ENCODE measurements at places on chromosomes 4 and X. TPM values are rescaled to one million over a fixed set of nuclear protein-coding genes. Genes with fewer than 3 reads are reported as not detected.

DNA sequence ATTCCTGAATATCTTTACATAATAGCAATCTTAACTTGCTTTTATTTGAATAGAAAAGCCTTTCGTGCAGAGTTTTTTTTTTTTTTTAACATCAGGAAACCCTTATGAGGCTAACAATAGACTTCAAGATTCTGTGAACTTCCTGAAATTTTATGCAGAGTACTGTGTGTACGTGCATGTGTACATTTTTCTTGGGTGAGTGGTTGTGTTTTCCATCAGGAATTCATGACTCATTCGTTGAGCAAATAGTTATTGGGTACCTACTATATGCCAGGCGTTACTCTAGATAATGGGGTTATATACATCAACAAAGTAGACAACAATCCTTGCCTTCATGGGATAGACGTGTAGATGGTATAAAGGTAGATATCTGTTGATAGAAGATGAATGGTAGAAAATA lies 59.1 kb downstream of the MRPL1 start:
- H3K27ac ChIP-seq, result no peak overlapping the region
- no peak overlapping the region for H3K4me3 ChIP-seq
- no peaks in the 10 kb centered on the region for H3K27me3 ChIP-seq

- H3K36me3 ChIP-seq, result no peaks in the 10 kb centered on the region
- no peaks in the 10 kb centered on the region for H3K4me1 ChIP-seq
- DNase-seq, result no peak
- peak overlapping the region; percentile 31 for H3K4me3 ChIP-seq
These were observed 14.4 kb upstream of the SMS start for GRCh38 chrX:21926116-21926515.

- H3K27me3 ChIP-seq, result no peaks in the 10 kb centered on the region
- no peaks in the 10 kb centered on the region for H3K36me3 ChIP-seq
- no peaks in the 10 kb centered on the region for H3K4me1 ChIP-seq
- no peak for DNase-seq
- no peak overlapping the region for H3K27ac ChIP-seq
These were observed 6.9 kb downstream of the PSAPL1 start for GRCh38 chr4:7427831-7428260.

- H3K4me3 ChIP-seq, result no peak overlapping the region
- no peak overlapping the region for H3K27ac ChIP-seq
- H3K27me3 ChIP-seq, result no peaks in the 10 kb centered on the region
- no peaks in the 10 kb centered on the region for H3K36me3 ChIP-seq
These were observed 1101.4 kb downstream of the ADGRL3 start for GRCh38 chr4:62301500-62301899.

GRCh38 chr4:143728166-143728565 lies 27.7 kb upstream of the FREM3 start:
- H3K27me3 ChIP-seq, result no peaks in the 10 kb centered on the region
- no peaks in the 10 kb centered on the region for H3K36me3 ChIP-seq
- DNase-seq, result no peak
- H3K27ac ChIP-seq, result no peak overlapping the region

GRCh38 chr4:65367306-65367705 lies 303.0 kb downstream of the EPHA5 start:
- DNase-seq, result no peak
- H3K36me3 ChIP-seq, result no peaks in the 10 kb centered on the region
- H3K4me1 ChIP-seq, result no peaks in the 10 kb centered on the region
- H3K27ac ChIP-seq, result no peak overlapping the region
- no peaks in the 10 kb centered on the region for H3K27me3 ChIP-seq

- no peaks in the 10 kb centered on the region for H3K36me3 ChIP-seq
- H3K4me3 ChIP-seq, result no peak overlapping the region
- no peaks in the 10 kb centered on the region for H3K4me1 ChIP-seq
- no peak overlapping the region for H3K27ac ChIP-seq
- no peaks in the 10 kb centered on the region for H3K27me3 ChIP-seq
- no peak for DNase-seq
These were observed 33.1 kb downstream of the LEF1 start for GRCh38 chr4:108135549-108136209.

DNA sequence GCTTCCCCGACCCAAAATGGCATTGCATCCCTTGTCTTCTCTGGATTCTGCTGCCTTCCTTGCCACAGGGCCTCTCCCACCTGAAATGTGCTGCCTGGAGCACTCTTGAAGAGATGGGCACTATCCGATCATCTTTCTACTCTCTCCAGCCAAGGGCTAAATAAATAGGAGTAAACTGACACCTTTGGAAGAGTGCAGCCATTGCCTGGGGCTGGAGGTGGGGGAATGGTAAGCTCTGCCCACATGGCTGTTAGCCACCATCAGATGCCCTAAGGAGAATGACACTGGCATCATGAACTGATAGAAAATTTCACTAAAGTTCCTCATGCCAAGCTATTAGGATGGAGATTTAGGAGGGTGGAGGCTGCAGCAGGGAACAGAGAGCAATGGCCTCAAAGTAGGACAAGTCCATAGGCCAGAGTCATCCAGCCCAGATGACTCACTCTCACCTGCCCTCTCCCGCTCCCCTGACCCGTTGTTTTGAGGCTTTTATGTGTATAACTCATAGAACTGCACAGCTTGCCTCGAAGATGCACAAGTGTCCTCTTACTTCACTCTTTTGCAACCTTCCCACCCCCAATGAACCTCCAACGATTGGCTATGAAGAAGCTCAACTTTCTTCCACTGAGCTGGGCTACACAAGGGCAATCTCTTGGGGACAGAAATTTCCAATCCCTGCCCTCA lies 822 bp upstream of the PFKFB1 start:
- H3K27me3 ChIP-seq, result no peaks in the 10 kb centered on the region
- peak overlapping the region; percentile 38 for H3K27ac ChIP-seq
- peak; percentile 75 for DNase-seq
- H3K4me1 ChIP-seq, result peaks cover 9% of the 10 kb centered on the region

GRCh38 chr4:99637174-99637573 lies 20.5 kb downstream of the C4orf54 start:
- no peak for DNase-seq
- H3K36me3 ChIP-seq, result no peaks in the 10 kb centered on the region
- H3K4me1 ChIP-seq, result no peaks in the 10 kb centered on the region
- H3K27me3 ChIP-seq, result no peaks in the 10 kb centered on the region

Gene SPANXD
- total RNA-seq, result not detected

Gene C4orf51
- total RNA-seq, result not detected

Gene MAGEE2
- total RNA-seq, result not detected

Gene BBS12
- total RNA-seq, result 1.1 TPM

Gene SLC9B1
- not detected for total RNA-seq

Gene APELA
- total RNA-seq, result not detected

Data from right lobe of liver (tissue), 6 donors.